ENCODE measurements at places on chromosomes 4 and X.

GRCh38 chr4:79181190-79181589, 144.7 kb downstream of the NAA11 start:
- DNase-seq: no peak

GRCh38 chrX:103831342-103831802, 685 bp downstream of the RAB9B start:
- no peak for DNase-seq

DNA sequence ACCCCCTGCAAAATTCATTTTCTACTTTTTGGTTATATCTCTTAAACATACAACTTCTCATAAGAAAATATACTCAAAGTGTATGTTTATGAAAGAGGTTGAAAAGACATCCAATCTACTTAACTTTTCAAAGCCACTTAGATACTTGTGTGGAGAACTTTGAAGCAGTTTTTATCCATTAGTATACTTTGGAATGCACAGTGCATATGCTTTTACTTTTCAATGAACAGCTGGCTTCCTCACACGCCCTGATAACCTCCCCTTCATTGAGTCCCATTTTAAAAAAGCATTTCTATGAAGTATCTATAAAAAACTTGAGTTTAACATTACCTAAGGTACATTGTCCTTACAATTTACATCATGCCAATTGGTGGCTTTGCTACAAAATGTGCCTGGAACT, 73.8 kb downstream of the VEGFC start:
- no peak for DNase-seq

GRCh38 chrX:123184219-123184865, at the start of gene GRIA3:
Gene GRIA3 (plus strand): TSS chrX:123184278. CDS start chrX:123184536, 258 bp downstream.
- no peak for DNase-seq

GRCh38 chr4:185128272-185129119, 14.6 kb upstream of the SLC25A4 start:
- DNase-seq: no peak

DNA sequence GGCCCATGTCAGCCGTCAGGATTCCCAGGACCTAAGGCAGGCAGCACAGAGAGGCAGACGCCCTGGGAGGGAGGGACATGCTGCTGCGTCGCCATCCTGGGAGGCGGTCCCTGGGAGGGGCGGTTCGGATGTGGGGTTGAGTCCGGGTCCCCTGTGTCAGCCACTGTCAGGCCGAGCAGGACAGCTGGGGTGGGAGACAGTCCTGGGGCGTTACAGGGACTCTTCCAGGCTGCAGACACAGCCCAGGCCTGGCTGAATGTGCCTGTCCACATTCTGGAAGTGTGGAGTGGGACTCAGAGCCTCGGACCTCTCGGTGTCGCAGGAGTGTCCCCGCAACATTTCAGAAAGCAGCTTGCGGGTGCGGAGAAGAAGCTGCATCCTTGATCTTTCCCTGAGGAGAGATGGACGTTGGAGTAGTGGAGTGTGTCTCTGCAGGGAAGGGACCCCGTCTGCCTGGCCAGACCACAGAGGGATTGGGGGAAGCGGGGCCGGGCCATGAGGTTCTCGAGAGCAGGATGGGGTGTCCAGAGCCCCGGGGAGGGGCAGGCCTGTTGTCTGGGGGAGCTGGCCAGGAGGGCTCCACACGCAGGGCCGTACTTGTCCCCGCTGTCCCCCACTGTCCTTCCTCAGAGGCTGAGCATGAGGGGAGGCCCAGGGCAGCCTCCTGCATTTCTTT, 6.1 kb downstream of the AKAP17A start:
- DNase-seq: no peak

GRCh38 chr4:122360754-122361153, 18.1 kb upstream of the ADAD1 start:
- DNase-seq: no peak

DNA sequence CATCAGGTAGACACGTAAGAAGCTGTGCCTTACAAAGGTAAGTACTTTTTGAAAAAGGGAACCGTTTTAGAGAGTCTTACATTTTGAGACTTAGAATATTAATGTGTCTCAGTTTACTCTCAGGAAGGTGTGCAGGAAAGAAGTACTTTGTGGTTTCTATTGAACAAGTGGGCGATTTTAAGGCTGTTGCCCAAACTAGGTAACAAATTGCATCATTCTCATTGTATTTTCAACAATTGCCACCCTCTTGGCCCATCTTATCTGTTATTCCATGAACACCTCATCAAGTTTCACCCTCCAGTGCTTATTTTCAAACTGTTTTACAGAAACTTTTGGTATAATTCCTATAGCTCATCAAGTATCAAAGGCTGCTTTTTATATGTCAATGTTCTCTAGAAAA, 158.3 kb downstream of the SLC4A4 start:
- no peak for DNase-seq

DNA sequence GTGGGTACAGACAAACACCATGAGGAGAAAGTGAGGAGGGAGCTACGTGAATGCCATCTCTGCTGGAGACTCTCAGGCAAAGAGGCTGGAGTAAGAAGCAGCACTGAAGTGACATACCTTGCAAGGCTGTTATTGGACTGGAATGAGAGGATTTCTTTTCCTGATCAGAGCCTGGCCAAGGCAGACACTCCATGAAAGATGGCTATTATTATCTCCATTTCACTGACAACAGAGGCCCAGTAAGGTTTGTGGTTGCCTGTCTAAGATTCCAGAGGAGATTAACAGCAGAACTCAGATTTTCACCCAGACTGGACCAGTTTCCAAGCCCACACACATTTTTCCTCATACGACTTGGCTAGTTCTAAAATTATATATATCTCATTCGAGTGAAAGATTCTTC, 162.0 kb upstream of the EOLA2 start:
- no peak for DNase-seq

GRCh38 chr4:81896936-81897335, 425.2 kb upstream of the RASGEF1B start:
- no peak for DNase-seq

DNA sequence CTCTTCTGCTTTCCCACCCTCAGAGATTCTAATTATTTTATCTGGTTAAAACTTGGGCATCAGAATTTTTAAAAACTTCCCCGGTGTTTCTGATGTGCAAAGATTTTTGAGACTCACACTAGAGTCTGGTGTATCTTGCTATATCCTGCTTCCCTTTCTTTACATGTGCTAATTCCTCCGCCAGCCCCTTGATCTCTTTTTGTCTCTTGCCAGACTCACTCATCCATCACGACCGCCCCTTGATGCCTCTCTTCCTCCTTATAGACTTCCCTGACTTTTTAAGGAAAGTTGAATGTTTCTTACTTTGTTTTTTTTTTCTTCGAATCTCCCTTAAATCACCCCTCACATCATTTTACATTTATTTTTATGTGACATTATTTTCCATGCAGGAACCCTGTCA, 274.9 kb upstream of the PITX2 start:
- DNase-seq: no peak

- no peak for DNase-seq
Measured at GRCh38 chrX:41472231-41472815, 25.2 kb downstream of the NYX start.

DNA sequence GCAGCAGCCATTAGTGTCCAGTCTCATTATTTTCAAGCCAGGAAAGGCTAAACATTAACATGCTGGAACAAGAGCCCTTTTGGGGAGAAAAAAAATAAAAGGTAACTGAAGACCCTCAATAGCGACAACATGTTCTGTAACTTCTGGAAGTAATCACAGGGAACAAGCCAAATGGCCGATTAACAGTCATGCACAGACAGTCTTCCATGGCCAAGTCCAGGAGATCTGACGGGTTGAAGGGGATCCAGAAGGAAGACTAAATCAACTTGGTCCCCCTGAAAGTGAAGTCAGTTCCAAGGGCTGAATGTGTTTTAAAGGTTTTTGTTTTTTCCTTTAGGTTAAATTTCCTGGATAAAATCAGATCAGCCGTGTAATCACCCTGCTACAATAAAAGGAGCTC, 52.5 kb downstream of the LNX1 start:
- DNase-seq: no peak

DNA sequence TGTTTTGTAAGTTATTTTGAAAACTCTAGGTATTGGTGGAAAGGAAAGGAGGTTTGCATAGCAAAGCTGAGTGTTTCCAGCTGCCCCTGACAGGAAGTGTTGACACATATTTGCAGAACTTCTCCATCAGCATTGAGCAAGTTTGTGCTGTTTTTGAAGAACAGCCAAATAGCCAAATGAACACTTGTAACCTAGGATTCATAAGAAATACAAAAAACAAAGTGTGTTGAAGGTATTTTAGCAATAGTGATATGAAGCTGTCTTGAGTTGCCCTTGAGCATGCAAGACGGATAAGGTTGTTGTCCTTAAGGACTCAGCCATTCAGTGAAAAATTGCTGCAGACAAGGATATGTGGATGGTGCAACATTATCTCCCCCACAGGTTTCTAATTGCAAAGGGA, 68.3 kb upstream of the PGM2 start:
- DNase-seq: no peak

- no peak for DNase-seq
Measured at GRCh38 chr4:7392438-7393421, 42.0 kb downstream of the PSAPL1 start.

- no peak for DNase-seq
Measured at GRCh38 chr4:26268246-26268645, 52.6 kb upstream of the RBPJ start.
